ENCODE measurements at places on chromosomes 3 and 15. TPM values are rescaled to one million over a fixed set of nuclear protein-coding genes. Genes with fewer than 3 reads are reported as not detected.

The FBXW12 gene
- not detected for total RNA-seq

DNA sequence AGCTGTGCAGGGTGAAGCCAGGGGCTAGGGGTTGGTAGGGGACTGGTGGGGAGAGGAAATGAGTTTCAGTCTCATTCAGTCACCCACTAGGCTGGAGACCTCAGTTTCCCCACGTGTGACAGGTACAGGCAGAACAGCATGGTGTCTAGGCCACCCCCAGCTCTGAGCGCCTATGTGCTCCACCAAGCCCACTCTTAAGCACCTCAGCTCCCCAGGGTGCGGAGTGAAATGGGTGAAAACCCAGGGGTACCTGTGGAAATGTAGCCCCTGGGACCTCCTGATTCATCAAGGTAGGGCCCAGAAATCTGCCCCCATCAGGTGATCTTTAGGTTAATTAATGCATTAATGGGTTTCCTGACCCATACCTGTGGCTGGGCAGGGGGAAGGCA, 3.7 kb downstream of the ATP2B2 start:
- DNase-seq: no peak

GRCh38 chr3:25894101-25894500, 104.2 kb downstream of the OXSM start:
- no peak for DNase-seq

- no peak for DNase-seq
These were observed 39.9 kb upstream of the TBL1XR1 start for GRCh38 chr3:177237206-177237605.

- DNase-seq: no peak
These were observed 37.7 kb upstream of the PARL start for GRCh38 chr3:183922421-183922820.

Measured in stomach (tissue), 19 donors.